HFFc6 (cell line): ENCODE measurements at places on chromosomes 11 and 22.

DNA sequence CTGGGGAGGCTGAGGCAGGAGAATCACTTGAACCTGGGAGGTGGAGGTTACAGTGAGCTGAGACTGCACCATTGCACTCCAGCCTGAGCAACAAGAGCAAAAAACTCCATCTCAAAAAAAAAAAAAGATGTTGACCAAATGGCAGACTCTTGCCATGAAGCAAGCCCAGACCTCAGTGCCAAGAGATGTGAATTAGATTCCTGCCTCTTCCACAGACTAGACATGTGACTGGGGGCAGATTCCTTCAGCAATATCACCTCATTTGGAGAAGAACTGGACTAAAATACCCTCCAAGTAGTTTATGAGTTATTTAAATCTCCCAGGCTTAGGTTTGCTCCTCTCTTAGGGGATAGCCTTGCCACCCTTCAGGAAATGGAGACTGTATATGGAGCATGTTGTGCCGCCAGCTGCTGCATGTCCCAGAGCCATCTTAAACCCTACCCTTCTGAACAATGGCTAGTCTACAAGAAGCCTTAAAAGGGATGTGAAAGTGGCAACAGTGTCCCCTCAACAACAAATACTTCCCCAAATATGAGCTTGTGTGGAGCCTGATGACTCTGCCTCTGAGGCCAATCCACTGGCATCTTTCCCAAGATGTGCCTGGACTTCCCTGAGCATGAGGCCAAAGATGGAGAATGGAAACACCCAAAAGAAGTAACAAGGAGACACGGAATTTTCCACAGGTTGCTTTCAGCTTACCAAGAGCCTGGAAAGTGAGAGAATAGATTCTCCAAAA is 763 bp upstream of the MS4A7 start:
- DNase-seq = no peak

GRCh38 chr11:44047298-44047697 is 483 bp upstream of the ACCSL start:
- no peak for DNase-seq

DNA sequence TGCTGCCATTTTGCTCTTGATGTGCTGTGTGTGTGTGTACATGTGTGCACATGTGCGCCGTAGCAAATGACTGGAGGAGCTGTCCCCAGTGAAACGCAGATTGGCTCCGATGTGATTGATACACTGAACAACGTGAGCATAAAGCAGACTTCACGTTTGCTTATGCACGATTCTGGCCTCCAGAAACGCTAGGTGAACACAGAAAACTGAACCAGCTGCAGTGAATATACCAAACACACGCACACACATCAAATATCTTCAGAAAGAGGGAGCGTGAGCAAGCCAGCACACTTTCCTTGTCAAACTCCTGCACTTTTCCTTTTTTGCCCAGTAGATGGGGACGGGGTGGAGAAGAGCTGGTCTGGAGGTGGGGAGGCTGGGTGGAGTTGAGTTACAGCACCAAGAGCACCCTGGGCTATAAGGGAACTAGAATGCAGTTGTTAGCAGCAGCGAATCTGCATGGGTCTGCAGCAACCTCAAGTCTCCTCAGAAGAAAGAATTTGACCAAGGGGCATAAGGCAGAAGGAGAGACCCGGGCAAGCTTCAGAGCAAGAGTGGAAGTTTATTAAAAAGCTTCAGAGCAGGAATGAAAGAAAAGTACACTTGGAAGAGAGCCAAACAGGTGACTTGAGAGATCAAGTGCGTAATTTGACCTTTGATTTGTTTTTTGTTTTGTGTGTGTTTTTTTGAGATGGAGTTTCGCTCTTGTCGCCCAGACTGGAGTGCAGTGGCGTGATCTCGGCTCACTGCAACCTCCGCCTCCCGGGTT is 77.8 kb upstream of the CADM1 start:
- DNase-seq = no peak

GRCh38 chr11:61092280-61092766 is 10.0 kb upstream of the CD5 start:
- DNase-seq = no peak

DNA sequence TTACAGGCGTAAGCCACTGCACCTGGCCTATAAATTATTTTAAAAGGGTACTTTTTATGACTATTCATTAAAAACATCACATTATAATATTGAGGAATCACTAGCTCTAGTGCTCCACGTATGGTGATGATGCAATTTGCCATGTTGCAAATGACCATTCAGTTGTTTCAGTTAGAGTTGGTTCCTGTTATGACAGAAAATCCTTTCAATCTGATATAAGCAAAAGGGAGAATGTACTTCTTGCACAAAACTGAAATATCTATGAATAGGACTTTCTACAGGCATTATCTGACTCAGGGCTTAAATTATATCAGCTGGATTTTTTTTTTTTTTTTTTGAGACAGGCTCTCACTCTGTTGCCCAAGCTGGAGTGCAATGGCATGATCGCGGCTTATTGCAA is 45.6 kb upstream of the RRM1 start:
- DNase-seq = no peak

- no peak for DNase-seq
Measured at GRCh38 chr11:18324381-18324780, 2.0 kb downstream of the GTF2H1 start.

DNA sequence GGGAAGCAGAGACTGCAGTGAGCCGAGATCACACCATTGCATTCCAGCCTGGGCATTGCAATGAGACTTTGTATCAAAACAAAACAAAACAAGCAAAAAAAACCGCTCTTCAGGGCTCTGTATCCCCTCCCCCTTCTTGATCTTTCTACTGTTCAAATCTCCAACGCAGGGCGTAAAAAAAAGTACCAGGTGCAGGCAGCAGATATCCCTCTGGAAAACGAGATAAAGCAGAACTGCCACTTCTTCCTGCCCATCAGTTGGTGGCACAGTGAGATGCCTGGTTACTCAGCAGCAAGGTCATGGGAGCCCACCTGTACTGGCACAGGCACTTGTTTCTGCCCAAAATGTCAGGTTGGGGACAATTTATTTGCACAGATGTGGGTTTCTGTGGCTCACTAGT is 11.2 kb downstream of the CCS start:
- DNase-seq = no peak

DNA sequence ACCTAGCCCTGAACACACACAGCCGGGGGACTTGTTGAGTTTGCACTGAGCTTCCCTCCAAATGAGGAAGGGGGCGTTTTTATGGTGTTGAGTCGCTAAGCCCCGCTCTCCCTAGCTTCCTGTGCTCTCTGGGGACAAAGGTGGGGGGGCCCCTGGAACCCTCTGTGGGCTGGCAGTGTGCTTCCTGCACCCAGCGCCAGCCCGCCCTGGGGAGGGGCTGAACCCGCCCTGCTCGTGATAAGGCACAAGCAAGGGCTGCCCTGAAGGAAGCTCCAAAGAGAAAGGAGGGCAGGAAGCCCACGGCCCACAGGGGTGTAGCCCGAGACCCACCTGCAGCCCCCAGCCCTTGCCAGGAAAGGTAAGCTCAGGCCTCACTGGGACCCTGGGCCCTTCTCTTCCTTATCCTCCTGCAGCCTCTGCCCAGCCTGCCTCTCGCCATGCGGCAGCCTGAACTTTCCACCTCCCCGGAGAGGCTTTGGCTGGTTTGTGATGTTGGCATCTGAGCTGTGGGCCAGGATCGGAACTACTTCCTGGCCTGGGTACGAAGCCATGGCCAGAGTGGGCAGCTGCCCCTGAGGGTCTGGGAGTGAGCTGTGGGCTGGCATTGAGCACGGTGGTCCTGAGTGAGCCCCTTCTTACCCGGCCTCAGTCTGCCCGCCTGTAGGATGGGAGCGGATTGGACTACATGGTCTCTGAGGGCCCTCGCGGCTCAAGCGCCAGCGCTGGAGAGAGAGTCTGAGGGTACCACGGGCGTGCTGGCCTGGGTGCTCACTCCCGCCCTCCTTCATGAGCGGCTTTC is at the start of gene FERMT3:
FERMT3 (plus strand) TSS at position 265 of the 799 bp plus-strand sequence. CDS start 644 bp downstream, outside the sequence.
- no peak for DNase-seq

- DNase-seq = no peak
Measured at GRCh38 chr11:125667151-125667550, 13.5 kb downstream of the ACRV1 start.

DNA sequence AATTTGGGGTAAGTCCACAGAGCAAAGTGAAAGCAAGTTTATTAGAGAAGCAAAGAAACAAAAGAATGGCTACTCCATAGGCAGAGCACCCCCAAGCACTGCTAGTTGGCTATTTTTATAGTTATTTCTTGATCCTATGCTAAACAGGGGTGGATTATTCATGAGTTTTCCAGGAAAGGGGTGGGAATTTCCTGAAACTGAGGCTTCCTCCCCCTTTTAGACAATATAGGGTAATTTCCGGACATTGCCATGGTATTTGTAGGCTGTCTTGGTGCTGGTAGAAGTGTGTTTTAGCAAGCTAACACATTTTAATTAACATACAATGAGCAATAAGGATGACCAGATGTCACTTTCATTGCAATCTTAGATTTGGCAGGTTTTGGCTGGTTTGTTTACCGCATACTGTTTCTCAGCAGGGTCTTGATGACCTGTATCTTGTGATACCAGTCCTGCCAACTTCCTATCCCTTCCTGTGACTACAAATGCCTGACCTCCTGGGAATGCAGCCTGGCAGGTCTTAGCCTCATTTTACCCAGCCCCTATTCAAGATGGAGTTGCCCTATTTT is 937 bp upstream of the C1QTNF6 start:
- DNase-seq = no peak

GRCh38 chr11:59611570-59612565 is 3.7 kb downstream of the OSBP start:
- DNase-seq = peak; percentile 32

DNA sequence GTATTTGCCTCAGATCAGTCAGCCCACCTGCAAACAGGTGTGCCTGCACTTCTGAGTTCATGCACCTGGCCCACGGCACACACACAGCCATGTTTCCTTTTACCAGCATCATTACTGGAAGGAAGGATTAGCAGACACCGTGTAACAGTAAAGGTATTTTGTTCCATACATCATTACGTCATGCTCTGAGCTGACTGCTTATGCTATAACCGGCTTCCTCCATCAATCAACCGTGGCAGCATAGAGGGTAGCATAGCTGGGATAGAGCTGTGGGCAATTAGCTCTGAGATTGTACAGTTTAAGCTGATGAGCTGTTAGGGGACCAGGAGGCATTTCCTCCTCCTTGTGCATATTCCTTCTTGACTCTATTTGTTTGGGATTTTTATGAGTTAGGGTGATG is 102.4 kb downstream of the ME3 start:
- no peak for DNase-seq

DNA sequence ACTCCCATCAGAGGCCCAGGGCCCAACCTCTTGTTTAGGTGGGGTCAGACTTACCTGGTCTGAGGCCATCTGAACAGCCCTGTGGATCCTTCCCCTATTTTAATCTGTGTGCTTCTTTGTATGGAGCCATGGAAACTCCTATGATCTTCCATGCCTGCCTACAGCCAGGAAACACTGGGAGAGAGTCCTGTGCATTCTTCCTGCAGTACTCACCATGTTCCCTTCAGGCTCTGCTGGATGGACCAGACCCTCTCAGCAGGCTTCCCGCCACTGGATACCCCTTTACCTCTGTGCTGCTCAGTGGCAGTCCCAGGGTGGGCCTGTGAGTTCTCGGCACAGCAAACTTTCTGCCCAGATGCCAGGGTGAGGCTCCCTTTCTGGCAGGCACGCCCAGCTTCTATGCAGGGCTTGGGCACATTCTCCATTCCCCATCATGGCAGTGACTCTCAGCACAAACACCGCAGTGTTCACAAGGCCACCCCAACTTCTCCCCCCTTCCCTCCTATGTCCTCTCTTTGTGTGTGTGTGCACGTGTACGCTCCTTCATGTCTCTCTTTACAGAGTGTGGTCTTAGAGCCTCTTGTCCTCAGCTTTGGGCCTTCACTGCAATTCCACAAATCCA is 34.8 kb downstream of the NEU3 start:
- DNase-seq = no peak

DNA sequence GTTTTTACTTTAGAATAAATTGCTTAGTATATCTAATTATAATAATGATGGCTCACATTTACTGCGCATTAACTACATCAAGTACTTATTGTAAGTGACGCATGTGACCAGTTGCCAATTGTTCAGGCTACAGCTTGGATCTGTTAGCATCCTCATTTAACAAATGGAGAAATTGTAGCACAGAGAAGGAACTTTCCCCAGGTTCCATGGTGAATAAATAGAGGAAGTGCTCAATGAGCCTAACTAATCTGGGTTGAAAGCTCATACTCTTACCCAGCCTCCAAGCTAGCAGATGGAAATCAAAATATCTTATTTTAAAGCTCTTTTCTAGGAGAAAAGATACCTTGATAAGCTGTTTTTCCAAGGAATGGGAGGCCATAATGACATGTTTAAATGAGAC is 19.8 kb downstream of the MMP27 start:
- DNase-seq = no peak

GRCh38 chr11:128304666-128305485 is 282.5 kb downstream of the ETS1 start:
- no peak for DNase-seq

DNA sequence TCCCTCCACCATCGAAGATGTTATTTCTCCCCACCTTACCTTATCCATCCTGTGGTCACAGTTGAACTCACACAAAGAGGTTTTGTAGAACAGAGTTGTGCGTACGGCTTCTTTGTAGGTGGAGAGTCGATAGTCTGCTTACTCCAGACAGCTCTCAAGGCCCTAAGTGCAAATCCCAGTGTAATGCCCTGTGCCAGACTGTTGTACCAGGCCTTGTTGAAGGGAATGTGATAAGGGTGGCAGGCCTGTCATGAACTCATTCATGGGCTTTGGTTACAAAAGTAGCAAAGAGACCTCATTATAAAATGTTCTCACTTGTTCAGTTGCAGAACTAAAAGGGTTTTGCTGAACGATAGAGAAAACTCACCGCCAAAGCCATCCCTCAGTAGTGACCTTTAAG is 288.7 kb upstream of the CADM1 start:
- no peak for DNase-seq

- no peak for DNase-seq
Measured at GRCh38 chr11:105900515-105901035, 121.5 kb downstream of the MSANTD4 start.

DNA sequence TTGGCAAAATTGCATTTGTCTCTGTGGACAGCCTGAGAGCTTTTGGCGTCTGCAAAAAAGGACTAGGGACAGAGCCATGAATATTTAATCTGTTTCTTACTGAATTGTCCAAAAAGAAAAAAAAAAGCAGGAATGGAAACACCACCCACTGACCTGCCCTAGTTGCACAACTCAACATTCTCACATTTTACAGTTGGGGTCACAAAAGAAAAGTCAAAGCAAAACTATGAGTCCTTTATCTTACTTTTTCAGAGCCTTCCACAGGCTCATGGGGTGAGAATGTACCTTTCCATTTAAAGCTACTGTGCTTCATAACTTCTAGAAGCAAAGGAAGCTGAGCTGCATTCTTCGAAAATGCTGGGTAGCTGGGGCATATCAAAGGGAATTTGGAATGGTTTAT is 225.7 kb downstream of the FAM76B start:
- DNase-seq = no peak

GRCh38 chr11:3949125-3949524 is 93.7 kb downstream of the STIM1 start:
- no peak for DNase-seq

DNA sequence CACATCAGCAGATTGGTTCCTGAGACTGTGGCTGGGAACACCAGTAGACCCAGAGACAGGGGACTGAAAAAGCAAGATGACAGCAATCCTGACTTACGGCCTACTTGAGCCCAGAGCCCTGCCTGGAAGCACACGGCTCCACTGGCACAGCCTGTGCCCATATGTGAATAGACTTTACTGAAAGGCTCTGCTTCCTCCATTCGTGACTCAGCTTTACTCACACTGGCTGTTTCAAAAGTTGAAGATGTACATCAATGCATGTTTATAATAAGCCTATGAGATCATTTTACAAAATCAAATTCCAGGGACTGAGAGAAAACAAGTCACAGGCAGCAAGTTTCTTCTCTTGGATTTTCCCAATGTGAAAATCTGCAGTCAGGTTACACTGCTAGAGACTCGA is 134.6 kb upstream of the TEAD1 start:
- DNase-seq = peak; percentile 88

- no peak for DNase-seq
Measured at GRCh38 chr11:69126286-69126685, 29.4 kb upstream of the SMIM38 start.
